Nucleus accumbens (tissue), 56 donors: ENCODE measurements at places on chromosomes 11 and 22.

DNA sequence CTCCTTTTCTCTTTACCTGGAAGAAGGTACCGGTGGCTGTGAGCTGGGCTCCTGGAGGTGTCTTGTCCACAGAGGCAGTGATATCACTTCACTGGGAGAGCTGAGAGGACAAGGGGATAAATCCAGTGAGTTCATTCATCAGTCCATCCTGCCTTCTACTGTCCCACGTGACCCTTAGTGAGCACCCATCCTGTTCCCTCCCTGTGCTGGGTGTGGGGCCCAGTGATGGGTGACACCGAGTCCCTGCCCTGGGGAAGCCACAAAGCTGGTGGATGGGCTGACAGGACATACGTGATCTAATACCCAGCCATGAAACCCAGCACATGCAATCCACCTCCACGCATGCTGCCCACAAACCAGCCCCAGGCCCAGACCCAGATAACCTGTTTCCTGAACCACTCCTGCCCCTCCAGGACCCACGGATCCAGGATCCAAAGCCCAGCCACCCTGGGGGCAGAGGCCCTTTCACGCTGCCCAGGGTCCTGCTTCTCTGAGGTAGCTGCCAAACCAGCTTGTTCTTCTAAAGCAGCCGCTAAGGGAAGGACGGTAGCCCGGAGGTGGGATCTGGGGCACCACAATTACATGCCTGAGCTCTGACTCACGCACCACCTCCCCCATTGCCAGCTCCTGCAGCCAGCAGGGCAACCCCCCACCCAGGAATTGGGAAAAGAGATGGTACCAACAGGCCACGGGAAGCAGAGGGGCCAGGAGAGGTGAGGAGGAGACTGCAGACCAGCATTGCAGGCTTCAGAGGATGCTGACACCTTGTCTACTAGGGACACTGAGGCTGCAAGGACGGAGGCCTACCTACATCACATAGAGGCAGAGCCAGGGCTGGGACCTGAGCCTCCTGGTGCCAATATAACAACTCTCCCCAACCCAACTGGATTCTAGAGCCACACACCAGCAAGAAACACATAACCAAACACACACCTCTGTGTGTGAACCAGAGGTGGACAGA lies 35.2 kb downstream of the GDPD5 start:
- DNase-seq = no peak

GRCh38 chr11:123364080-123364479 lies 66.0 kb upstream of the GRAMD1B start:
- no peak for DNase-seq

DNA sequence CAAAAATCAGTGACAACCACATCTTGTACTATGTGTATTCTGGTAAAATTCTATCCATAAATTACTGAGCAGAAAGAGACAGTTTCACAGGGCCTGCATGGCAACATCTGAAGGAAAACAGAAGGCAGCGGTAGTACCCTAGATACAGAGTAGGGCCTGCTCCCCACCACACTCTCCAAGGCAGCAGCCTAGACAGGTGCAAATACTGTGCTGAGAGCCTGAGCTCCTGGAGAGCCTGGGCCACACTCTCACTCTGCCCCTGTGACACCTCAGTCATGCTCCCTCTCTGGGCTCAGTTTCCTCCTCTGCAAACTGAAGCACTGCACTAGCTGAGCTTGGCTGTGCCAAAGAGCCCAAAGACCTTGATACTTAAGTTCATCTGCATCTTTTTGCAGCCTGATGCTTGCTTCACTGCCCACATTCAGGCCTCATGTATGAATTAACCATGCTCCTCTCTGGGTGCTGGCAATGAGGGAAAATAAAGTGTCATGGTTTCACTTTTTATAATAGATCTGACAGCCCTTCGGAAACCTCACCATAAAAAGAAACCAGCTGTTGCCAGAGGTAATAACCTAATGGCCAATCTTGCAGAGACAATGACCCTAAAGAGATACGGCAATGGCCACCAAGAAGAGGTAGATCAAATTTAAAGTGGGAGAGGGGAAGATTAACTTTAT lies 104.7 kb downstream of the PLEKHA7 start:
- no peak for DNase-seq

- no peak for DNase-seq
Observed at GRCh38 chr11:116981266-116981885, 116.9 kb downstream of the SIK3 start.

DNA sequence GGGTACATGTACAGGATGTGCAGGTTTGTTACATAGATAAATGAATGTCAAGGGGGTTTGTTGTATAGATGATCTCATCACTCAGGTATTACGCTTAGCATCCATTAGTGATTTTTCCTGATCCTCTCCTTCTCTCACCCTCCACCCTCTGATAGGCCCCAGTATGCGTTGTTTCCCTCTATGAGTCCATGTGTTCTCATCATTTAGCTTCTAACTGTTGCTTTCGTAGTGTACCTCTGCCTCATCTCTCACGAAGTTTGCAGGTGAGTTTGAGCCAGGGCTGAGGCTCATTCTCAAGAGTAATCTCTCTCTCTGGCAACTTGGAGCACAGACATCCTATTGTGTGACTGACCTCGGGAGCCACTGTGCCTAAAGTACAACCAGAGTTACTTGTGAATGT lies 4.7 kb upstream of the HBE1 start:
- DNase-seq = no peak

DNA sequence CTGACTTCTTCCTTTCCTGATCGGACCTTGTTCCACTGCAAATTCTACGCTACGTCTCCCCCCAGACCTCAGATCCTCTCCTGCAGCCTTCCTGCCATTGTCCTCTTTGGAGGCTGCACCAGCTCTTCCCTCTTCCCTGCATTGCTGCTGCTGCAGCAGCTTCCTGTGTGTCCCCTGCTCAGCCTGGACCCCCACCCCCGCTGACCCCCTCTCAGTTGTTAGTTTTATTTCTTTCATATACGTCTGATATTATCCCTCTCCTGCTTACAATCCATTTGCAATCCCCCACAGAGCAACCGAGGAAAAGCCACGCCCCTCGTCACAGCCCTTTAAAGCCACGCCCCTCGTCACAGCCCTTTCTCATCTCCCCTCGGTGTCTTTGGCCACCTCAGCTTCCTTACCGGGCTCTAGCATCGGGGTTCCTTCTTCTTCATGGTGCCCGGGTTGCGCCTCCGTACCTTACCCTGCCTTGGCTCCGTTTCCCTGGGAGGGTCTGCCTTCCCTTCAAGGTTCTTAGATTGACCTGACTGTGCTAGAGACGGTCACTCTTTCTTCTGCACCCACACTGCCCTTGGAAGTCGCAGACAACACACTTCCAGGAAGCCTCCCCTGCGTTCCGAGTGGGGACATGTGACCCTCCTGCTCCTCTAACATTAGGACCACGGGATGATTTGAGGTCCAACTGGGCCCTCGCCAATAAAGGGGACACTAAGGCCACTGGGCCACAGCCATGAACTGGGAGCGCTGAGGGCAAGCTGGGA lies 4.8 kb downstream of the MRGPRG start:
- no peak for DNase-seq

GRCh38 chr11:104650234-104650633 lies 248.0 kb downstream of the CASP12 start:
- DNase-seq = no peak

DNA sequence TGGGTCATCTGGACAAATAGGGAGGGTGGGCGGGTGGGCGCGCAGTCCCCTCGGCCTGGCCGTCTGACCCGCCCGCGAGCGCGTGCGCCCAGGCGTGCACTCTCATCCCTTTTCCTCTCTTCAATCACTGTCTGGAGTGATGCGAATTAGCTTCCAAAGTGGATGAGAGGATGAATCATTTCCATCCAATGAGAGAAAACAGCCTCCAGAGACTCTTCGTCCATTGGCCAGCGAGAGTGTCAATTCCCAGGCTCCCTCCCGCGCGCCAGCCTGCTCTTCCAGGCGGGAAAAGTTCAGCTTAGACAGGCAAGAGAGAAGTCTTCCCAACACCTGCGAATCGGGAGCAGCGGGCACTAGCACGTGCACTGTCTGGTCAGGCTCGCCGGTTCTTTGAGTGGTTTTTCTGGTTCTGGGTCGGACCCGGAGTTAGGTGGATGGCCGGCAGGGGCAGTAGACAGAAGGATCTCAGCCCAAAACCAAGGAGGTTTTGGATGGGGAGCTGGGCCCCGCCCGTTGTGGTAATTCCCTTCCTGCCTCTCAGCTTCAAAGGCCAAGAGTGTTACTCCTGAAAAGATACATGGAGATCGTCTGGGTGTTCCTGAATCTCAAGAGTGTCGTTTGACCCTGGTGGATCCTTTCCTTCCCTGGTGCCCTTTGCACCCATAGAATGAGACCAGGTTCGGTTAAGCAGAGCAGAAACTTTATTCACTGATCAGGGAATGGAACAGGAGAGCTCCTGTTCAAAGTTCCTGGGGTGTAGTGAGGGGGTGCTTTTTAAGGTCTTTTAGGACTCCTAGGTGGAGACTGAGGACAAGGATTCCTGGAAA lies 33.4 kb upstream of the GLYATL1 start:
- DNase-seq = peak; percentile 66

GRCh38 chr11:11373934-11374333 lies 20.9 kb upstream of the CSNK2A3 start:
- DNase-seq = no peak

DNA sequence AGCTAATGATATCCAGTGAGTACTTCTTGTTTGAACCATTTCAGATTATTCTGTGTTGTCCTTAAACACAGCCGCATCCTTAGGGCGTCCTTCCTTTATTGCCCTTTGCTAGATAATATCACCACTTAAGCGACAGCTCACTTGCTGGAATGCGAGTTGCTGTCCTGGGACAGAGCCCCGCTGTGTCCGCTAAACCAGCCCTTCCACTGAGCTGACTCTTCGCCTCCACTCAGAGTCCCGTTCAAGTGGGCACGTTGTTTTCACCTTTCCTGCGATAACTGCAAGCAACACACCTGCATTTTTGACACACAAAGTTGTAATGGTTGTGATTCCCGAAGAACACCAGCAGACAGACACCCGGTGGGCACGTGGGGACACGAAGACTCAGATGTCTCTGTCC lies 140.0 kb downstream of the TBC1D22A start:
- DNase-seq = no peak

GRCh38 chr22:24494528-24495364 lies at the start of gene UPB1:
Gene UPB1, plus strand, starts transcription at chr22:24495332. Its CDS starts 72 bp downstream, at chr22:24495404.
- DNase-seq = no peak

DNA sequence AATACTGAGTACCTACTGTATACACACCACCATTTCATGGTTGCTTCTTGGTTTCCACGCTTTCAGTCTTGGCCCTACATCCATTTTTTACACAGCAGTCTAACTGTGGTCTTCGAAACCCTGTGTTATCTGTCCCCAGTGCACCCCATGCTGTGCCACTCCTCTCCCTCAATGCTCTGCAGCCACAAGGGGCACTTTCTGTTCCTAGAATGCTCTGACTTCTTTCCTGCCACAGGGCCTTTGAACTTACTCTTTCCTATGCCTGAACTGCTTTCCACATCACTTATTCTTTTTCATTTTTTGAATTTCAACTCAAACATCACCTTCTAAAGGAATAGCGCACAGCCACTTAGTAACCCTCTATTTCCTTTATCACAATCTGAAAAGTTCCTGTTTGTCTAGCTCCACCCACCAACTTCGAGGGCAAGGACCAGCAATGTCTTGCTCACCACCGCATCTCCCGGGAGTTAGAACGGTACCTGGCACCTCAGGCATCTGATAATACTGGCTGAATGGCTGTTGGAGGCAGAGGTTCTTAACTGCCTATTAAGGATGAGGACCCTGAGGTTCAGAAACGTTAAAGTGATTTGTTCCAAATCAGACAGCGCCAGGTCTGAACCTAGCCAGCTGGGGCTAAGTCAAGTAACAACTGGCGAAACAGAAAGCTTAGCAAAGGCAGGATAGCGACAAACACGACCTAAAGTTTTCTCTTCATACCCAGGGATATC lies 568 bp downstream of the ALG8 start:
- no peak for DNase-seq

DNA sequence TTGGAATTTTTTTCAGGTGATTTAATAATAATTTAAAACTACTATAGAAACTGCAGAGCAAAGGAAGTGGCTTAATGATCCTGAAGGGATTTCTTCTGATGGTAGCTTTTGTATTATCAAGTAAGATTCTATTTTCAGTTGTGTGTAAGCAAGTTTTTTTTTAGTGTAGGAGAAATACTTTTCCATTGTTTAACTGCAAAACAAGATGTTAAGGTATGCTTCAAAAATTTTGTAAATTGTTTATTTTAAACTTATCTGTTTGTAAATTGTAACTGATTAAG lies 3.4 kb downstream of the MALAT1 start:
- no peak for DNase-seq

DNA sequence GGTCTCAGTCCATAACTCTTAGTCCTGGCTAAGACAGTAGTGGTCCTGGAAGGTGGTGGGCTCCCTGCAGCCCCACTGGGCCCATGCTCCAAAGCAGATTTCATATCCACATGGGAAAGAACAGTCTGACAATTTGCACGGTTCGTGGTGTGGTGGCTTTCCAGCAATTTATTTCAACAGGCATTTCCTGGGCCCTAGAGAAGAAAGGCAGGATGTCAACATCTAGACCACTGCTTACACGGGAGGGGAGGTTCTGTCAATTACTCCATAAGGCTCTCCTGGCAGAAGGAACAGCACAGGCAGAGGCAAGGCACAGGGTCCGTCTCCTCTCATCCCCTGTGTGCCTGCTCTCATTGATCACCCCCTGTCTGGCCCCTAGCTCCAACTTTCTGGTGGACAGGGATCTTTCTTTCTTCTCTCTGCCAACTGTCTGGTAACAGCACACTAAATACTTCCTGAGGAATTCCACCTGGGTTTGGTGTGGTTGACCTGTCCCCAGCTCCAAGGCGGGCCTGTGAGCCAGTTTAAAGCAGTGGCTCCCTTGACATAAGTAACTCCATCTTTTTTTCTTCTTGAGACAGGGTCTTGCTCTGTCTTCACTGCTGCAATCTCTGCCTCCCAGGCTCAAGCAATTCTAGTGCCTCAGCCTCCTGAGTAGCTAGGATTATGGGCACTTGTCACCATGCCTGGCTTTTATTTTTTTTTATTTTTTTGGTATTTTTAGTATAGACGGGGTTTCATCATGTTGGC lies 5.1 kb upstream of the A4GALT start:
- DNase-seq = no peak

- no peak for DNase-seq
Observed at GRCh38 chr11:74086242-74086884, 77.5 kb upstream of the UCP3 start.

- DNase-seq = no peak
Observed at GRCh38 chr11:16194566-16194965, 161.8 kb downstream of the SOX6 start.

- DNase-seq = no peak
Observed at GRCh38 chr11:95363708-95364107, 132.7 kb upstream of the SESN3 start.

DNA sequence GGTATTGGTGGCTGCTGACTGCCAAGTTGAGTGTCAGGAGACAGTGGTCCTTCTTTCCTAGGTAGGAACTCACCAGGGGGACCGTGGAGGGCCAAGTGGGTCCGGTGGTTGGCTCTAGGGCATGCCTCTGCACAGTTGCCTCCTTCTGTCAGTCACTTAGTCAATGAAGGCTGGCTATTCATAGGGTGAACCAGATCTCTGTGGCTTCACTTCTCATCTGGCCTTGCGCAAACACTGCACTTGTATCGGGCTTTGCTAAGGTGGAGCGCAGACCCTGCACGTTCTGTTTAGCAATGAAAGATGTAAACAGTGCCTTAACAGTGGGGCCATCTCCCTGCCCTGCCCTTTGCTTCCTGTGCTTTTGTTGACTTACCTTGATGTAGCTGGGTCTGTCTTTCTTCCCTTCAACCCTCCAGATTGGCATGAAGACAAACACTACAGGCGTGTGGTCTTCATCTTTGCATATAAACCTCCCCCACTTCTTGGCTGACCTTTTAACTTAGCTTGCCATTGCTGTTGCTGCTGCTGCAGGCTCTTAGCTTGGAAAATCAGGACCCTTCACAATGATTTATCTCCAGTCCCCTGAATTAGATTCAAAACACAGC lies 6.7 kb upstream of the SORL1-AS1 start:
- no peak for DNase-seq

GRCh38 chr11:2724104-2724503 lies 24.3 kb upstream of the KCNQ1OT1 start:
- no peak for DNase-seq
